A375 (cell line): ENCODE measurements at places on chromosomes 2 and 18. TPM values are rescaled to one million over a fixed set of nuclear protein-coding genes. Genes with fewer than 3 reads are reported as not detected.

Gene FOXI3
- total RNA-seq: 0.08 TPM in 1 of 2 replicates, not detected in the other

Gene DTNA
- total RNA-seq: 4.6 and 6.9 TPM in 2 replicates

Gene PRKCE
- 11.4 and 14.7 TPM in 2 replicates for total RNA-seq

Gene ERICH2
- not detected in 2 replicates for total RNA-seq

Gene GAREM2
- total RNA-seq: 2.4 and 3.5 TPM in 2 replicates

Gene SCN3A
- total RNA-seq: not detected in 2 replicates

Gene AKAIN1
- not detected in 2 replicates for total RNA-seq

Gene ANTXR1
- total RNA-seq: 19.0 and 20.0 TPM in 2 replicates

Gene TXNDC2
- total RNA-seq: 0.08 TPM in 1 of 2 replicates, not detected in the other

Gene PSMA8
- not detected in 2 replicates for total RNA-seq
